Globus pallidus (tissue), 1 donor: ENCODE measurements at places on chromosomes 3 and 15.

- DNase-seq: no peak
Measured at GRCh38 chr3:37853691-37854413, 7.8 kb upstream of the CTDSPL start.

DNA sequence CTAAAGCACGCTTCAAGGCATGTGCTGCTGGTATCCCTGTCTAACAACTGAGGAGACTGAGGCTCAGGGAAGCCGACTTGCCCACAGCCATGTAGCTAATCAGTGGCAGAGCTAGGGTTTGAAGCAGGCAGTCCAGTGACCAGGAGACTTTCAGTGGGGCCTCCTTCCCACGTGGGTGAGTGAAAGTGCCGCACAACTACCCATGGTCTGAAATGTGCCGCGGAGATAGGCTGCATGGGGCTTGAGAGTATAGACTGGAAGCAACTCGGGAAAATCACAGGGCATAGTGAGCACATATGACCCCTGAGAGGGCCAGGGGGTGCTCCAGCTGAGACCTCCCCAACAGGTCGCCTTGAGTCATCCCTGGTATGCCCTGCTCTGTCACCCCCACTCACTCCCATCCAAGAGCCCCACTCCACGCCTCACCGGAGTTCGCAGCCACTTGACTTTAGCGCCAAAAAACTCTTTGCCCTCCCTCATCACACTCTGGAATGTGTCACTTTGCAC, 19.1 kb downstream of the FAM174B start:
- no peak for DNase-seq

DNA sequence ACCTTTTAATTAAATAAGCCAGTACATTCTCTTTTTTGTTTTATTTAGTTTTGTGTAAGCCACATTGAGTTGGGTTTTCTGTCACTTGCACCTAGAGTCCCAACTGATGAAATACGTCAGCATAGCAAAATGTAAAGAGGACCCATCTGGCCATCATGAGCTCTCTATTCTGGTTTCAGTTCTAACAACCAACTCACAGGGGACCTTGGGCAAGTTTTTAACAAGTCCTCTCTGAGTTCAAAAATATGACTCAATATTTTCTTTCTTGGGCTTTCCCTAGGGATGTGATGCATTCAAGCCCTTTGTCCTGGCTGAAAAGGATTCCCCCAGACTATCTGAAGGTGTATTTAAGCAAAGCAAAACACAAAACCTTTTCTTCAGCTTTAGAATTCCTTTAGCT, 32.9 kb downstream of the PLCH1 start:
- DNase-seq: no peak

DNA sequence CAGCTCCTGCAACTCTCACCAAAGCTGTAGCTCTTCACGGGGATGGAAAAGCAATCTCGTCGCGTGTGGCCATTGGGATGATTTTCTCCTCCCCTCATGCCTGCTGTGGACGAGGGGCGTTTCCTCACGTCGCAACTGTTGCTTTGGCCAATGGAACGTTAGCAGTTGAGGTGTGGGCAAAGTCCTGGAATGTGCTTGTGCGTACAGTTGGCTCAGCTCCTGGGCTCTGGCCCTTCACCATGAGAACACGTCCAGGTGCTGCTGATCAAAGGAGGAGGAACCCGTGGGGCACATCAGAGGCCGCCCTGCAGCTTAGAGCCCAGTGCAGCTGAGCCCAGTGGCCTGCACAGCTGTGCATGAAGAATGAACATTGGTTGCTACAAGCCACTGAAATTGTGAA, 186.1 kb downstream of the TJP1 start:
- no peak for DNase-seq

- DNase-seq: no peak
Measured at GRCh38 chr15:46617507-46617906, 982.7 kb downstream of the SQOR start.

- DNase-seq: no peak
Measured at GRCh38 chr3:100113723-100114412, 433 bp downstream of the FILIP1L start.

GRCh38 chr3:139430493-139430892, 41.0 kb upstream of the COPB2 start:
- DNase-seq: no peak

DNA sequence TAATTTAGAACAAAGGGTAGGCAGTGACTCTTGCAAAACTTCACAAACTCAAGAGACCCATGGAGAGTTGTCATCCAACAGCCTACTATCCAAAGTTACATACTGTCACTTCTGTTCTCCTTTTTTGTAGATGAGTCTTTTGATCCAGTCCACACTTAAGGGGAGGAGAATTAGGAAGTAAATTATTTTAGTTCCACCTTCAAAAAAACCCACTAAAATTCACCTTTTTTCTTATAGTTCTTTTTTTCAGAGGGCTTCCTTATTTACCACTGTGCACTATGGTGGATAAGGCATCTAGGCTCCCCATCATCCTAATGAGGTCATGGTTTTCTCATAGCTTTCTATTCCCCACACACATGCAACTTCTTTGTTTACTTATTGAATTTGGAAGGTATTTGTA, 8.6 kb upstream of the TCAIM start:
- DNase-seq: no peak

DNA sequence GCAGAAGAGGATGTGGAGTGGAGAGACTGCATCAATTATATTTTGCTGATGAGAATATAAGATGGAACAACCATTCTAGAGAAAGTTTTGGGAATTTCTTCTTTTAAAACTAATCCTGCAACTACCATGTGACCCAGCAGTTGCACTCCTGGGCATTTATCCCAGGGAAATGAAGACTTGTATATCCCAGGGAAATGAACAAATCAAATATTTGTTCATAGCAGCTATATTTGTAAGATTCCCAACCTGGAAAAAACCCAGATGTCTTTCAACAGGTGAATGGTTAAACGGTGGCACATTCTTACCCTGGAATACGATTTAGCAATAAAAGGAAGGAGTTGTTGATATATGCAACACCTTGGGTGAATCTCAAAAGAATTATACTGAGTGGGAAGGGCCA, 385.3 kb upstream of the TPRG1 start:
- DNase-seq: no peak

GRCh38 chr15:77107068-77107467, 36.2 kb upstream of the TSPAN3 start:
- no peak for DNase-seq
